Left renal cortex interstitium (tissue), 4 donors: ENCODE measurements at places on chromosomes 5 and 9. TPM values are rescaled to one million over a fixed set of nuclear protein-coding genes. Genes with fewer than 3 reads are reported as not detected.

- DNase-seq: no peak
These were observed 13.0 kb downstream of the LHX3 start for GRCh38 chr9:136191960-136192286.

The TMEM174 gene
- polyA plus RNA-seq: 21.9 TPM

DNA sequence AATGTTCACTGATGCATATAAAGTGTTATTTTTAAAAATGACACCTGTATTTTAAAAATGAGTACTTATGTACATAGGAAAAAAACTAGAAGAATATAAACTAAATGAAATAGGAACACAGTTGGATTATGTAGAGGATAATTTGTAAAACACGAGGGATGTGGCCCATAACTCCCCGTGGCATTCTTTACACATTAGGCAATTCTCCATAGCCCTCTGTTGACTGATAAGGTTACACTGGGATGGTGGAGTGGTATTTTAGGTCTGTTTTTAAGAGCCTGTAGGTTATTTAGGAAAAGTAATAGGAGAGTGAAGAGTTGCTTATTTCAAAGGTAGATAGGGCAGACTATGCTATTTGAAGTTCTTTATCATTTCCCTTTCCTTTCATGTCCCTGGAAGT, 1.8 kb downstream of the CAVIN4 start:
- DNase-seq: no peak

DNA sequence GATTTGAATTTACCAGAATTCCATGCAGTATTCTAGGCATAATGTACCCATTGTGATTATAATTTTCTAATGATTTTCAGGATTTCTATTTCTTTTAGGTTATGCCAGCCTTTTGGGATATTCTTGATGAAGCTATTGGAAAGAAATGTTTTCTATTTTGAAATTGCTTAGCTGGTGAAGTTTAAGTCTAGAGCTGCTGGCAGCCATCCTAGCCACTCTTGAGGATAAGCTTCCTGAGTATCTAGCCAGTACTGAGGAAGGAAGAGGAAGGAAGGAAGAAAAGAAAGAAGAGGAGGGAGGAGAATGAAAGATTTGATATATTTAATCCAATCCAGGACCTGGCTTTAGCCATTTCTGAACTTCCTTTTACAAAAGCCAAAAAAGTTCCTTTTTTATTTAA, 142.1 kb upstream of the DAB2 start:
- no peak for DNase-seq
